ENCODE measurements at places on chromosomes 7 and 10. TPM values are rescaled to one million over a fixed set of nuclear protein-coding genes. Genes with fewer than 3 reads are reported as not detected.

DNA sequence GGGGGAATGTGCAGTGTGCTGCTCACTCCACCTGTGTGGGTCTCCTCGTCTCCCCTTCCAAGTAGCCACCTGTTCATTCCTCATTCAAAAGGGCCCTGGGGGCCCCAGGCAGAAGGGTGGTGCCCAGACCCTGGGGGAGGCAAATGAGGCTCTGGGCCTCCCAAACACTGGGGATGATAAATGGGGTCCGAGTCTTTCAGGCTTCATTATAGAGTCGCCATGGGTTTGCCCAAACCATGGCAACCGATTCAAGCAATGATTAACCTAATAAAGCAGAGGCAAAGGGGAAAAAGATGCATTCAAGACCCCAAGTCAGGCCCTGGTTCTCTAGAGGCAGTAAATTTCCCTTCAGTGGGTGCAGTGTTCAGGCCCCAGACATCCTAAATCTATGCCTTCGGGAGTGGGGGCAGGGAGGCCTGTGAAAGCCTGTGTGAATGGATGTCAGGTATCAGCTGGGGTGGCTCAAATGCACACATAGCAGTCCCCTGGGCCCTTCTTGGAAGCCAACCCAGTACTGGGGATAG is 10.4 kb downstream of the NEUROG3 start:
- no peak overlapping the region for H3K27ac ChIP-seq
- no peak overlapping the region for H3K4me3 ChIP-seq
- peaks cover 87% of the 10 kb centered on the region for H3K27me3 ChIP-seq
- H3K4me1 ChIP-seq, result no peaks in the 10 kb centered on the region

DNA sequence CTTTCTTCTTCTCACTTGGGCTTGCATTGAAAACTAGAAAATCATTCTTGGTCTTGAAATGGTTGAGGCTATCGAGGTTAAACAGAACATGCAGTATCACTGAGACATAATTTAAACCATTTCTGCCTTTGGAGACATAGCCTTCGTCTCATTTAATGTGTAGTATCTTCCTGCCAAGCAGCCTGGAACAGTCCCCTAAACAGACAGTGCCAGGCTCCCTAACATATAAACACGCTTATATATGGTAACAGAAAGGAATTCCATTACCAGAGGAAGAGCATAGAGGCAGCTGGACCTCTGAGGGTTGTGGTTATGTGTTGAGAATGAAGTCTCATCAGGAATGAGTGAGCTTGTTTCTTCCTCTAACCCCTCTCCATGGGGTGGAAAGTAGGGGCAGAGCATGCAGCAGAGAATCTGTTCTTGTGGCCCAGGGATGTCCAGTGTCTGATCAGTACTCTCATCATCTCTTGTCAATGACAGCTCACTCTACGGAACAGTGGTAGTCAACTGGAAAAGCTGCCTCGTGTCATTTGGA is 11.2 kb downstream of the CACNB2 start:
- H3K36me3 ChIP-seq, result peaks cover 30% of the 10 kb centered on the region
- H3K4me1 ChIP-seq, result no peaks in the 10 kb centered on the region
- H3K27ac ChIP-seq, result no peak overlapping the region
- H3K27me3 ChIP-seq, result no peaks in the 10 kb centered on the region

- H3K27me3 ChIP-seq, result no peaks in the 10 kb centered on the region
- H3K4me1 ChIP-seq, result no peaks in the 10 kb centered on the region
- DNase-seq, result no peak
- no peak overlapping the region for H3K4me3 ChIP-seq
These were observed 143.6 kb downstream of the CDK14 start for GRCh38 chr7:90739716-90740115.

Gene PNLIPRP1
- total RNA-seq, result not detected

Gene GJD4
- total RNA-seq, result 0.24 TPM

Gene CHAT
- total RNA-seq, result not detected

Data from cardiac muscle cell (in vitro differentiated cells and primary cell).